ENCODE measurements at places on chromosomes 6 and 20. TPM values are rescaled to one million over a fixed set of nuclear protein-coding genes. Genes with fewer than 3 reads are reported as not detected.

GRCh38 chr6:158284007-158284875 lies 28.0 kb upstream of the TULP4 start:
- peak; percentile 87 for DNase-seq

DNA sequence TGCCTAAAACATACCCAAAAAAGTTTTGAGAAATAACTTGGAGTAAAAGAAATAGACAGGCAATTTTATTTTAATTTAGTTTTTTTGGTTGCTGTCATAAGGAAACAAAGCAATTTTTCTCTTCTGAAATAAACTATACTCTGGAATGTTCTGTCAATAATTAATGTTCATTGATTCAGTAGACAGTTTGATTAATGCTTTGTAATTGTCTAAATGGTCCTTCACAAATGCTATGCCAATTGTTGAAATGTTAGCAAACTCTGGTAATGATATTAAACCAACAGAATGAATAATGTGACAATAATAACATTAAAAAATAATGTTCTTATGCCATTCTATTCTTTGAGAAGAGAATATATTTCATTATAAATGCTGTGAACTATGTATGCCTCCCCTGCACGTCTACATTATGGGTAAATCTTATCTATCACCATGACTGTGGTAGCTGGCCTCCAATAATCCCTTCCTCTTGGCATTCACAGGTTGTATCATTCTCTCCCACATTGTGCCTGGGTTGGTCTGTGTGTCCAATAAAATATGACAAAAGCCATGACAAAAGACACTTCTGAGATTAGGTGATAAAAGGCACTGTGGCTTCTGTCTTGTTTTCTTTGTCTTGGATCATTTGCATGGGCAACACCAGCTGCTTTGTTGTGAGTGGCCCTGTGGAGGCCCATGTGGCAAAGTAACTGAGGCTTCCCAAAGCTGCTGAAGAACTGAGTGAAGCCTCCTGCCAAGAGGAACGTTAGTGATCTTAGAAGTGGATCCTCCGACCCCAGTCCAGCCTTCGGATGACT lies 25.1 kb downstream of the IL20RA start:
- DNase-seq, result no peak

DNA sequence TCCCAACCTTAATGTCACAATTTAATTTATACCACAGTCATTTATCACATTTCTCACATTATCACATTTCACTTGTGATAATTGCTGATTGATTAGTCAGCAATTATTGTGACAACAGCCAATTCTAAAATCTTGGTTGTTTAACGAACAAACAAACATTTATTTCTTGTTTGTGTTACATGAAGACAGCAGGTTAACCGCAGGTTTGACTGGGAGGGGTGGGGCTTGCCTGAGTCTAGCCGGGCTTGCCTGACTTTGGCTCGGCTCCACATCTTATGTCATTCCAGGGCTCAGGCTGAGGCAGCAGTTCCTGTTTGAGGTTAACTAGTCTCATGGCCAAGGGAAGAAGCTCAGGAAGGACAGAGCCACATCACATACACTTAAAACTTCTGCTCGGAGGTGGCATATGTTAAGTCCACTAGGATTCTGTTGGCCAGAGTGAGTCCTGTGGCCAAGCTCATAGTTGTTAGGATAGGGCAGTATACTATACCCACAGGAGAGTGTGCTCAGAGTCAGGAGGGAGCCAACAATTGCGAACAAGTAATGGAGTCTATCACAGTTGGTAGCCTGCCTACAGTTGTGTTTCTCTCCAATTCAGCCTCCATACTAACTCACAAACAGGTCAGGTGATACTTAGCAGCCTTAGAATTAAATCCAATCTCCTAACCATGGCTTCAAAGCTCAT lies 90.0 kb upstream of the IFNGR1 start:
- peak; percentile 38 for DNase-seq

- DNase-seq, result no peak
These were observed 70.5 kb downstream of the TOX2 start for GRCh38 chr20:43985121-43985520.

- no peak for DNase-seq
These were observed 276.4 kb downstream of the TAF4 start for GRCh38 chr20:61789329-61789728.

DNA sequence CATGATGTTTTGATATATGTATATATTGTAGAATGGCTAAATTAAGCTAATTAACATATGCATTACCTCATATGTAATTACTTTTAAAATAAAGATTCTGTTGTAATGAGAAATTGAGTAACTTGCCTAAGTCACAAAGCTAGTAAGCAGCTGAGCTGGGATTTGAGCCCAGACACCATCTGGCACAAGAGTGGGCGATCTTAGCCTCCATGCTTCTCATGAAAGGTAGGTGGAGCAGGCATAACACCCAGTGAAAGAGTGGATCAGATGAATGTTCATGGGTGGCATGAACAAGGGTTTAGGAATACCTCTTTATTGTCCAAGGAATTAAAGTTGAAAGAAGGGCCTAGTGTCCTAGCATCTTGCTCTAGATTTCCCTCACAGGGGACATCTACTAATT lies 365.4 kb downstream of the TFAP2B start:
- no peak for DNase-seq

The HLA-F gene
- polyA plus RNA-seq, result 15.5 TPM

The MEI4 gene
- 0.13 TPM for polyA plus RNA-seq

The C6orf118 gene
- 5.5 TPM for polyA plus RNA-seq

DNA sequence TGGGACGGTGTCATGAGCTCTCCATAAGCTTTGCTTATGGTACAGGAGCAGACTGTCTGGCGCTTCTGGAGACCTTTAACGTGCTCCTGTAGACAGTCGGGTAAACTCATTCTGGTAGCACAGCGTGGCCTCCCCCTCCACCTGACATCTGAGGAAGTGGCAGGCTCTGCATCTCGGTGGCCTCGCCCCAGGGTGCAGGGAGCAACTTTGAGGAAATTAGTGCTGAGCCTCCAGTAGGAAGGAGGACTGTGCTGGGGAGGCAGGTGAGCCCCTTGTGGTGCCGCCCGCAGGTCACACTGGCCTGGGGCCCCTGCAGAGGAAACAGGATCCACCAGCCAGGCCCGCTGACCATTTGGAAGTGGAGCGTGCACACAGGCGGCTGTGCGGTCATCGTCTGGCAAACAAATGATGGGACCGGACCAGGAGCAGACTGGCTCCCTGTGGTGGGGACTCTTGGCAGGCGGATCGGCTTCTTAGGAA lies 57.9 kb downstream of the SYNJ2 start:
- no peak for DNase-seq

GRCh38 chr6:34143196-34143883 lies 2.5 kb downstream of the GRM4 start:
- no peak for DNase-seq

- DNase-seq, result no peak
These were observed 24.8 kb downstream of the BACH2 start for GRCh38 chr6:90271831-90272230.

DNA sequence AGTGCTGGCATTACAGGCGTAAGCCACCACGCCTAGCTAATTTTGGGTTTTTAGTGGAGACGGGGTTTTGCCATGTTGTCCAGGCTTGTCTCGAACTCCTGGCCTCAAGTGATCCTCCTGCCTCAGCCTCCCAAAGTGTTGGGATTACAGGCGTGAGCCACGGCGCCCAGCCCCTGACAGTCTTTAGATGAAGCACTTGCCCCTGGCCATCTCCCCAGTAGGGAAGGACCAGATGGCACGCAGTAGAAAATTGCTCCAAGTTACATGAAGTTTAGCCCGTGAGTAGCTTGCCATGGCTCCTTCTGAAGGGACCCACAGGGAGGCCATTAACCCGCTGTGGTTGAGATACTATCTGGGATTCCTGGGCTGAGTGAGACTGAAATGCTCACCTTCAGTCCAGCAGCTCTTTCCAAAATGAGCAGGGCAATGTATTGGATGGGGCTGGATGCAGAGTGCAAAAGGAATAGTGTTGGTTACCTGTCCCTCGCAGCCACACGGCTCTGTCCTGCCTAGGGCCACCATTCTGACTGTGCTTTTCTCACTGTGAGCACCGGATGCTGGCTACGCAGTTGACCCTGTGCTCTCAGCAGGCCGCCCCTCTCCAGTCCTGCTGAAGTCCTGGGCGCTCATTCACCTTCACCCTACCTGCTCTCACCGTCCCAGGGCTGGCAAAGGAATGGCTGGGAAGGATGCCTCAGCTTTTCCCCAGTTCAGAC lies 66.9 kb downstream of the EFCAB8 start:
- no peak for DNase-seq

The PTK6 gene
- 0.43 TPM for polyA plus RNA-seq

All from right lung (tissue), 10 donors.